ENCODE measurements at places on chromosomes 11 and 22.

DNA sequence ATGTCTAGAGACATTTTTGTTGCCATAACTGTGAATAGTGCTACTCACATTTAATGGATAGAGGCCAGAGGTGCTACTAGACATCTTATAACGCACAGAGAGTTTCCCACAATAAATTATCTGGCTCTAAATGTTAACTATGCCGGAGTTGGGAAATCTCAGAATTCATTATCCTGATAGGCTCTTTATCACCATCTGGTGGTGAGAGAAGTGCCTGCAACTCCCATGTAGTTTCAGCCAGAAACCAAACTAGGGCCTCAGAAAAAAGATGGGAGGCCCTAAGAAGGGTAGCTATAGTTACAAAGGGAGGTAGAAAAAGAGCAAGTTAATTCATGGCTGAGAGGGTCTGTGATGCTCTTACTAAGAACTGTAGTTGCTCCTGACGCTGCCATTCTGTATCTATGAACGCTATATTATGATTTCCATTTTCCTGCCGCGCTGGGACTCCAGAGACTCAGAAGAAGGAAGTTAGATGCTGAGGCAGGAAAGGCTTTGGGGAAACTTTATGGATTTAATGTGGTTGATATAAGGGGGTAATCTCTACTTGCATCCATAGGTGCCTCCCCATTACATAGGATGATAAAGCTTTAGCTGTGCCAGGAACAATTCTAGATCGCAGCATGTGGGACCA is 22.9 kb upstream of the MRPL17 start:
- DNase-seq: no peak

DNA sequence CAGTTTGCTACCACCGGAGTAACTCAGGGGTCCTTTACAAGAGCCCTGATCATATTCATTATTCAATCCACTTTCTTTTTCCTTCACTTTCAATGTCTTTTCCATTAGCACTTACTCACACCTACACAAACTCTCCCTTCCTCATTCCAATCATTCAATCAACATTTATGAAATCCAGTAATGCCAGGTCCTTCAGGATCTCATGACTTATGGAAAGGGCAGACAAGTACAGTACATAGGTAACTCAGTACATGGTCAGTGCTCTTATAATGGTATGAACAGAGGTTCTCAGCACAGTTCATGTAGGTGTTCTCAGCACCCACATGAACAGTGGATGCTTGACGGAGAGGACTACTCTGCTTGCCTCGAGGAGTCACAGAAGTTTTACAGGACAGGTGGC is 106.6 kb downstream of the USP35 start:
- DNase-seq: no peak

DNA sequence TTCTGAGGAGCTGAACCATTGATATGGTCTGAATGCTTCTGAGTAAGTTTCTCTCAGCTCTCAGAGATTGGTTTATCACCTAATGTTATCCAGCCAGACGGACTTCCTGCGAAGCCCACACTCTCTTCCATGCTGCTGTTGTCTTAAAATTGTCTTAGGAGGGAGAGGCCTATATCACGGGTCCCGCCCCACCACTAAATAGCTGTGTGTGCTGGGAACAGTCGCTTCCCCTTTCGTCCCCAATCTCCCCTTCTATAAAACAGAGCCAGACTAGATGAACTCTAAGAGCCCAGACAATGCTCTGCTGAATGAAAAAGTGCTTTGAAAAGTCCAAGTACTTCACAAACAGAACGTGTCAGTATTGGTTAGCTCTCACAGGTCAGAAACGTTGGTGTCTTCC is 81.4 kb upstream of the AKIP1 start:
- no peak for DNase-seq

- DNase-seq: no peak
Measured at GRCh38 chr11:70415642-70416395, 17.5 kb downstream of the CTTN start.

- no peak for DNase-seq
Measured at GRCh38 chr11:129580278-129580677, 204.6 kb downstream of the BARX2 start.

DNA sequence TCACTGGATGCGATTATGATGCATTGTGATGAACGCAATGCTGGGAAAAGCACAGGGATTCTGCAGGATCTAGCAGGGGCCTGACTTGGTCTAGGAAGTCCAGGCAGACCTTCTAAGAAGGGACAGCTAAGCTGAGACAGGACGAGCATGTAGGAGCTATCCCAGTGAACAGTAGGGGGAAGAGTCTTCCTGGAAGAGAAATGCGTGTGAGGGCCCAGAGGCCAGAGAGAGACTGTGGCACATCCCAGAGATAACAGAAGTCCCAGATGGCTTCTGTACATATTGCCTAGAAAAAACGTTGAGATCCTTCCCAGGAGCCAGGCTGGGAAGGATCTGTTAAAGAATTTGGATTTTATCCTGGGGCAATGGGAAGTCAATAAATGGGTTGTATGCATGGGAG is 24.6 kb downstream of the RCN1 start:
- DNase-seq: no peak

GRCh38 chr11:94754335-94754734 is 13.8 kb upstream of the AMOTL1 start:
- no peak for DNase-seq

- no peak for DNase-seq
Measured at GRCh38 chr22:50228366-50228765, 16.5 kb downstream of the TUBGCP6 start.

GRCh38 chr11:88813233-88813915 is 252.4 kb downstream of the GRM5 start:
- no peak for DNase-seq

DNA sequence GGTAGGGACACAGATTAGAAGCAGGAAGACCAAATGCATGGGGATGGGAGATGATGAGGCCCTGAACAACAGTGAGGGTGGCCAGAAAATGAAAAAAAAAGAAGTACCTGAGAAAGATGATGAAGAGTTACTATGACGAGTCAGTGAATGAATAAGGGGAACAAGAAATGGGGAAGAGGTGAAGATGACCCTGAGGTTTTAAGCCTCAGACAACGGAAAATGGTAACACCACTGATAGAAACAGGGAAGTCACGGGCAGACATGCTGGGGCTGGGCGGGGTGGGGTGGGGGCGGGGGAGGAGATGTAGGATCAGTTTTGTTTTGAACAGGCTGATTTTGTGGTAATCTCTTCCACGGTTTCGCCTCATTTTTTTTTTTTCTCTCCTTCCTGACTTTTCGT is 205.1 kb upstream of the CADM1 start:
- DNase-seq: no peak

DNA sequence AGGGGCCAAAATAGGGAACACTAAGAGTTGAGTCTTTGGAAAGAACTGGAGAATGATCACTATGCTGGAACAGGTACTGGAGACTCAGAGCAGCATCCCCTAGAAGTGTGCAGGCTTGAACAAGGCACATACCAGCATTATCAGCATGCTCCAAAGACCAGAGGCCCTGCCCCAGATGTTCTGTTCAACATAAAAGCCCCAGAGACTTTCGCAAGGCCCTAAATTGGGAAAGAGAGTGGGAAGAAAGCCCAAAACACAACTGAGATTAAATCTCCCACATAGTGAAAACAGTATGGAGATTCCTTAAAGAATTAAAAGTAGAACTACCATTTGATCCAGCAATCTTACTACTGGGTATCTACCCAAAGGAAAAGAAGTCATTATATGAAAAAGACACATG is 9.4 kb downstream of the CNGA4 start:
- DNase-seq: no peak

GRCh38 chr22:45239681-45240051 is 1.0 kb downstream of the KIAA0930 start:
- DNase-seq: no peak

GRCh38 chr11:13939961-13940906 is 22.3 kb upstream of the SPON1 start:
- no peak for DNase-seq
